Activated CD4-positive, alpha-beta memory T cell treated with anti-CD3 and anti-CD28 coated beads for 36 hours (primary cell): ENCODE measurements at places on chromosomes 4 and X. TPM values are rescaled to one million over a fixed set of nuclear protein-coding genes. Genes with fewer than 3 reads are reported as not detected.

CACNA1F gene
- total RNA-seq = 0.74 TPM

- DNase-seq = no peak
Observed at GRCh38 chr4:184647266-184648053, 1.8 kb downstream of the CASP3 start.

DNA sequence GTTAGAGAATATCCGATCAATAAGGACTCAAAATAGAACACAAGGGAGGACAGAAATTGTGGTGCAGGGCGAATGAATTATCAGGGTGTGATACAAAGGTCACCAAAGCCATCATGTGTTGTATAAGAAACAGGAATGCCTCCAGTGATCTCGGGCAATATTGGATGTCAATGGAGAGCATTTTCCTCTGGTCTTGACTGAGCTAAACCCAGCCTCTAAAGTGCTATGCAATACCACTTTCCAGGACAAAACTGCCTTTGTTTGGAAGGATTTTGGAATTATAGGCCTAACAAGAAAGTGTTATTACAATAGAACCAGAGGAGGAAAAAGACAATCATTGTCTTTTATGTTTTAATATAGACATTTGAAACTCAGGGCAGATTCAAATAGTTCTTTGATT, 281.7 kb downstream of the CHM start:
- DNase-seq = no peak

DNA sequence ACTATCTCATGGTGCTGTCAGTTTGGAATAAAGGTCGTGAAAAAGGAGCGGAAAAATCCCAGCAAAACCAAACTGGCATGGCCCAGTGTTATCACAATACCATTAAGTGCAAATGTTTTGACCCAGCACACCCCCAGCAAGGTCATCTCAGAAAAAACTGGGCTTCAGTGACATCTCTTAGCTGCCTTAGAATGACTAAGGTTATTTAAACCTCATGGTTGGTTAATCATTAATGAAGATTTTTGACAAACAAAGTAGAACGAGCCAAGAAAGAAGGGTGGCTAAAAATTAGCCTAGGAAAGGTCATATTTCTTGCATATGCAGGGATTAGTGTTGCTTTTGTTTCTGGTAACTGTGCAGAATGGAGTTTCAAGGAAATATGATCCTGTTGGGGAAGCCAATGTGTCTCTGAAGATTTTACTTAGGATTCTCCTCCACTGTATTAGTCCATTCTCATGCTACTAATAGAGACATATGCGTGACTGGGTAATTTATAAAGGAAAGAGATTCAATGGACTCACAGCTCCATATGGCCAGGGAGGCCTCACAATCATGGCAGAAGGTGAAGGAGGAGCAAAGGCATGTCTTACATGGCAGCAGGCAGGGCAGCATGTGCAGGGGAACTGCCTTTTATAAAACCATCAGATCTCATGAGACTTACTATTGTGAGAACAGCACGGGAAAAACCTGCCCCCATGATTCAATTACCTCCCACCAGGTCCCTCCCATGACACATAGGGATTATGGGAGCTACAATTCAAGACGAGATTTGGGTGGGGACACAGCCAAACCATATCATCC, 83.5 kb downstream of the CHRNA9 start:
- no peak for DNase-seq

DNA sequence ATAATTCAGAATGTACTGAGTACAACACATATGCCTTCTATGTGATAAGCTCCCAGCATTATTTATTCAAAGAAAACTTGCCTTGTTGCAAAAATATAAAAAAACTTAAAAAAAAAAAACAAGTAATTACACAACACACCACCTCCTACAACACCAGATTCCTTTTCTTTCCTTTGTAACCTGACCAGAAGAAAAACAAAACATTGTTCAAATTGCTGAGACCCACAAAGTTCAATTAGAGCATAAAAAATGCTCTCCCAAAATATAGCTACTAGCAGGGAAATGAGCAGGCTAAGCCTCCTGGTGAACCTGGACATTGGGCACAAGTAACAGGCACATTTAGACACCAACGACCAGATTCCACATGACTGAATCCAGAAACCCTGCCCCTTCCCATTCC, 38.3 kb downstream of the MECP2 start:
- no peak for DNase-seq
